ENCODE measurements at places on chromosomes 4 and X. TPM values are rescaled to one million over a fixed set of nuclear protein-coding genes. Genes with fewer than 3 reads are reported as not detected.

PHOX2B gene
- 0.36 TPM for total RNA-seq

DGKQ gene
- 17.0 TPM for total RNA-seq

DNA sequence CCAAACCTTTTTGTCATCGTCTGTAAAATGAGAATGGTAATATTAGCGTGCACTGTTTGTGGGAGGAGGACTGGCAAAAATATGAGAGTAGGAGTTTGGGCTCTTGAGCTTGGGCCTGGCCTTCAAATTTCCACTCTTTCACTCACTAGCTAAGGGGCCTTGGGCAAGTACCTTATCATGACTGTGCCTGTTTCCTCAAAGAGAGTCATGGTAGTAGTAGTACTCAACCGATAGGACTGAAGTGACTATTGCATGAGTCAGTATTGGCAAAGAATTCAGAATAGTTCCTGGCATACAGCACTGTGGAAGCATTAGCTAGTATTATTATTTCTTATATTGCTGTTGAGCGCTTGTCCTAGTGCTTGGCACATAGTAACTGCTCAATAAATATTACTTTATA, 16.0 kb upstream of the RBM3 start:
- no peak for DNase-seq

DNA sequence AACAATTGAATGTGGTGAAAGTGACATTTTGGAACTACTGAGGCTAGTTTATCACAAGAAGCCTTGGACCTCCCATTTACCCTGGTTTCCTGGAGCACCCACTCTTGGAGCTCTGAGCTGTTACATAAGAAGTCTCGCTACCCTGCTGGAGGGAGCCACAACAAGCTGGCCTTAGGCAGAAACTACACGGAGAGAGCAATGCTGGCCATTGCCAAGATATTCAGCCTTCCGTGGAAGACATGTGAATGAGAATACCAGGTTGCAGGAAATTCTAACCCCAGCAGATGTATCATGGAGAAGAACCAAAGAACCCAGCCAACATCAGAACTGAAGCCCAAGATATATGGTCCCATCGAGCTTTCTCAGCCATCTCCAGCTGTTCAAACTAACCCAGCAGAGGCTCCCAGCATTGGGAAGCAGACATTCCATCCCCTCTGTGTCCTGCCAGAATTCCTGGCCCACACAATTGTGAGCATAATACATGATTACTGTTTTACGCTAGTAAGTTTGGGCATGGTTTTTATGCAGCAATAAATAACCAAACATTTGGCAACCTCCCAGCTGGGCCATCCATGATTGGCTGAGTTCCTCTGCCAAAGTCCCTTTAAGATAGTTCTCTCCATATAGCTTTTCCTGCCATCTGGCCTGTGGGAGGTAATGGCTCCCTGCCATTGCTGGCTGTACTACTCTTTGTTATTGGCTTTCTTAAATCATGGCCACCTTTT, 17.9 kb upstream of the PDE5A start:
- DNase-seq = no peak

GRCh38 chr4:11263208-11263607, 165.5 kb downstream of the HS3ST1 start:
- DNase-seq = no peak

DNA sequence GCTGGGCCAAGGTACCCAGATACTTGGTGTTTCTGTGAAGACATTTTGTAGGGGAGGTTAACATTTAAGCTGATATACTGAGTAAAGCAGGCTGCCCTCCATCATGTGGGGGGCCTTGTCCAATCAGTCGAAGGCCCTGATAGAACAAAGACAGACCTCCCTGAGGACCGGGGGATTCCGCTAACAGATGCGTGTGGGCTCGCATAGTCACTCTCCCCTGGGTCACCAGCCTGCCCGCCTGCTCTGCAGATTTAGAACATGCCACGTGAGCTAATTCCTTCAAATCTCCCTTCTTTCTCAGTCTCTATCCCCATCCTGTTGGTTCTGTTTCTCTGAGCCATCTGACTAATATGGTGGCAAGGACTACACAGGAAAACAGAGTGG, 60.7 kb downstream of the WFS1 start:
- no peak for DNase-seq

- no peak for DNase-seq
Measured at GRCh38 chr4:177236886-177237285, 72.8 kb upstream of the NEIL3 start.

GRCh38 chr4:171644430-171645057, 168.7 kb upstream of the GALNTL6 start:
- no peak for DNase-seq

DNA sequence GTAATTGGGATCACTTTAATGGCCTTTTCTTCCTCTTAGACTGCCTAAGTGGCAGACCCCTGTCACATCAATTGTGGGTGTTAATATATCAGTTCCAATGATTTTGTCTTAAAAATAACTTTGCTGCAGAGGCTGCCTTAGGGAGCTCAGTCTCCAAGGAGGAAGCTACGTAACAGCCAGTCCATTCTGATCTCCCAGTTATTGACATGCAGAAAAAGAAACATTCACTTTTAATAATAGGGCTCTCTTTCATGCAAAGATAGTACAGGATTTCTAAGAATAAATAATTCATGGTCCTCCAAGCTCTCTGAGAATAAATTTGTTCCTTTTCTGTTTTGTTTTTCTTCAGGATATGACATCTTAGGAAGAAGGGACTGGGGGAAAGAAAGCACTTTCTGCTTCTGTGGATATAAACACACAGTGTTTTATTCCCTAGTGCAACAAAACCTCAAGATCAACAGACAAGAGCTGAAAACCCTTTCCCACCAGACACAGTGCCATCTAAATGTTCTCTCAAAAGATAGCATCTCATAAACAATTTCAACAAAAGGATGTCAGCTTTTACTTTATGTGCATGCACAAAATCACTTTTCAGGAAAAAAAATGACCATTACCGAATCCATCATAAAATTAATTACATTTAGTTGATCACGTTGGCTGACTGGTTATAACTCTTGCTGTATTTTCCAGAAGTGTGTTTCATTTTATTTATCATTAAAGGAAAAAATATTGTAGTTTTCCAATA, 372.4 kb upstream of the SLC7A11 start:
- no peak for DNase-seq

GRCh38 chr4:26325191-26325590, 4.4 kb downstream of the RBPJ start:
- no peak for DNase-seq

Data from type B pancreatic cell (in vitro differentiated cells).